ENCODE measurements at places on chromosomes 2 and 18. TPM values are rescaled to one million over a fixed set of nuclear protein-coding genes. Genes with fewer than 3 reads are reported as not detected.

Gene CCL20
- not detected for total RNA-seq

Gene GALNT13
- not detected for total RNA-seq

DNA sequence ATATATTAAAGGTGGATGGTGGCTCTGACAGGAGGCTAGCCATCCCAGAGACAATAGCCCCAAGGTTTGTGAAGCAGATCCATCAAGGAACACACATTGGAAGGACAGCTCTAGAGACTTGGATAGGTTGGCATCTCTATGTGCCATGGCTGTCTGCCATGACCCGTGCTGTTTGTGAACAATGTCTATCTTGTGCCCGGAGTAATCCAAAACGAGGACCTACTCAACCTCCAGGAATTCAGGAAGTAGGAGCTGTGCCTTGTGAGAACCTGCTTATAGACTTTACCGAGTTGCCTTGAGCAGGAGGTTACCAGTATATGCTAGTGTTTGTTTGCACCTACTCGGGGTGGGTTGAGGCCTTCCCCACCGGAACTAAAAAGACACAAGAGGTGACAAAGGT is 43.1 kb upstream of the SELENOI start:
- DNase-seq, result peak; percentile 10
- H3K4me3 ChIP-seq, result no peak overlapping the region
- H3K36me3 ChIP-seq, result no peaks in the 10 kb centered on the region

DNA sequence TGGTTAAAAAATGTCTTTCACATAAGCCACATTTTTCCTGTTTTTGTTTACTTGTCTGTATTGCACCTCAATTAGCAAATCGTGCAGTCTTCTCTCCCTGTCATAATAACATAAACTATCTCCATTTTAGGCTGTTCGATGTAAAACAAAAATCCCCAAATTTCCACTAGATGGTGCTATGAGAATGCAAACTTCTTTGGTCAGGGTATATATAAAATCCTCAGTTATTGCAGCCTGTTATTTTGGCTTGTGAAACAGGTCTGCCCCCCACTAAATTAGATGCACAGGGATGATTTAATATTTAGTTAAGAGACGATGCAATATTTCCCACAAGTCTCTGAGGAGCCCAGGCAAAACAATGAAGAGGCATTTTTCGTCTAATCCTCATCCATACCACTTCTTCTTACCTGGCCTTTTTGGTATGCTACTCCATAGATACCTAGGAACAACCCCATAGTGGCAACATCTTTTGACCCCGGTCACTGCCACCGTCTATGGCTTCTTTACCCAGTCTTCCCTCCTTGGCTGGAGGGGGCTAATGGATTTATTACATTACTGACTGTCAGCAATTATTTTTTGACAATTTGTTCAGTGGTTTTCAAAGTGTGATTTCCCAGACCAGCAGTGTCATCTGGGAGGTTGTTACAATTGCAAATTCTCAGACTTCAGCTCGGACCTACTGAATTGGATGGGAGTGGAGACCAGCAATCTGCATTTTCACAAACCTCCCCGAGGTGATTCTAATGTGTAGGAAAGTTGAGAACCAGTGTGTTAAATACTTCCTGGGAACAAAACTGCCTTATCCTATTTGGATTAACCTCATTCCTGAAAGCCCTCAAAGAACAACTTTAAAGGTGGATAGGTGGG is 117.4 kb upstream of the CWC22 start:
- H3K36me3 ChIP-seq, result no peaks in the 10 kb centered on the region
- no peak overlapping the region for H3K27ac ChIP-seq
- no peak for DNase-seq

Gene UGT1A4
- total RNA-seq, result 0.34 TPM

DNA sequence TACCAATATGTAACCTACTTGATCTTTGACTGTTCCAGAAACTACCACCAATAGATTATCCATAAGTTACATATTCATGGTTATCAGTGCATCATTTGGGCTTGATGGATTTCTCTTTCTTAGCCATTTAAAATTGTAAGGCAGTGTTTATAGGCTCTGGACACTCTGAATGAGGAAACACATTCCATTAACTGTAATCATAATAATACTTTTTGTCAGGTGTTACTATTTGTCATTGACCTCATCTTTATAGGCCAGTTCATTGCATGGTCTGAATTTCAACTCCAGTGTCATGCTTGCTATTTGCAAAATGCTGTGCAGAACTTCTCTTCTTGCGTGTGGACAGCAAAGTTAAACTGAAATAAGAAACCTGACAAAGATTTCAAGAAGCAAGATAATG is 1340.2 kb upstream of the ZEB2 start:
- no peak overlapping the region for H3K4me3 ChIP-seq
- H3K27ac ChIP-seq, result no peak overlapping the region
- H3K4me1 ChIP-seq, result no peaks in the 10 kb centered on the region
- no peaks in the 10 kb centered on the region for H3K36me3 ChIP-seq
- H3K27me3 ChIP-seq, result no peaks in the 10 kb centered on the region
